ENCODE measurements at places on chromosomes 13 and 19.

DNA sequence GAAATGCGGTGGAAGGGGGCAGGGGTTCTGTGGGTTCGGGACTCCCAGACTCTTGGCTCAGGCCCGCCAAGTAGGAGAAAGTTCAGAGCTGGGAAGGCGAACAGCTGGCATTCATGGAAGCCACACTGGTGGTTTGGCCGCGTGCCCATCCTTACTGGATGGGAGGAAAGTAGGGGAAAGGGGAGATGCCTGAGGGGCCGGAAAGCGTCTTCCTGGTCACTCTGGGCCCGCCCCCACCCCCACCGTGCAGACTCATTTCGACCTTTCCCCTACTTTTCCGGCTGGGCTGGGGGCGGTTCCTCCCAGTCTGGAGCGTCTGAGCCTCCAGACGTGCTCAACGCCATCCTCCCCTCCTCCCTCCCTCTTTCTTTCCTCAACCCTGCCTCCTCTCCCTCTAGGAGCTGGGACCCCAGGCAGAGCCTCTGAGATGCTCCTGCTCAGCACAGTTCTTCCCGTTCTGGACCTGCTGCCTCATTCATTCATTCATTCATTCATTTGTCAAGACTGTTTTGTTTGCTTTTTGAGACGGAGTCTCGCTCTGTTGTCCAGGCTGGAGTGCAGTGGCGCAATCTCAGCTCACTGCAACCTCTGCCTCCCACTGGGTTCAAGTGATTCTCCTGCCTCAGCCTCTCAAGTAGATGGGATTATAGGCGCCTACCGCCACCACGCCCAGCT lies 3.5 kb downstream of the ANGPTL4 start:
- no peak for DNase-seq

- DNase-seq = no peak
These were observed 108.6 kb downstream of the EFNB2 start for GRCh38 chr13:106426909-106427308.

DNA sequence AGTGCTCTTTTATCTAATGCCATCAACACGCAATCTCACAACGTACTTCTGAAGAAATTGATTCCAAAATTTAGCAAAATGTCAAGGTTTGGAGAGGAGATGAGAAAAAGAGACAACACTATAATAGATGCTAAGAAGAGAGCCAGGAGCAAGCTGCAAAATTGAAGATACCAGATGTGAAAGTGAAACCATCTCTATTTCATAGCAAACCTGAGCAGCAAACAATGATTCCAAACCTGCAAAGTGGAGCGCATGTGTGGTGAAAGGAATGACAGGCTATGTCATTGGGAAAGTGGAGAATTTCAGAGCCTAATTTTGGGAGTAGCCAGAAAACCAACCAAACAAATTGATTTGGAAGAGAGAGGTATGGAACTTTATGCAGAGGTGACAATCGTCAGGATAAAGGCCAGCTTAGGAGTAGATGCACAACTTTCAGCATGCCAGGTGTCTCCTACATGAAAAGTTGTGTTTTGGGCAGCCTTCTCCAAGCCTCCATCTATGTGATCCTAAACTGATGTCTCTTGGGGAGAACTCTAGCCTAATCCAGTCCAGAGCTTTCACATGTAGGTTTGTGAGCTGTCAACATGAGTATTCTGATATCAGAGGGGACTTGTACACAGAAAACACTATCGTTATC lies 158.4 kb upstream of the FNDC3A start:
- no peak for DNase-seq

DNA sequence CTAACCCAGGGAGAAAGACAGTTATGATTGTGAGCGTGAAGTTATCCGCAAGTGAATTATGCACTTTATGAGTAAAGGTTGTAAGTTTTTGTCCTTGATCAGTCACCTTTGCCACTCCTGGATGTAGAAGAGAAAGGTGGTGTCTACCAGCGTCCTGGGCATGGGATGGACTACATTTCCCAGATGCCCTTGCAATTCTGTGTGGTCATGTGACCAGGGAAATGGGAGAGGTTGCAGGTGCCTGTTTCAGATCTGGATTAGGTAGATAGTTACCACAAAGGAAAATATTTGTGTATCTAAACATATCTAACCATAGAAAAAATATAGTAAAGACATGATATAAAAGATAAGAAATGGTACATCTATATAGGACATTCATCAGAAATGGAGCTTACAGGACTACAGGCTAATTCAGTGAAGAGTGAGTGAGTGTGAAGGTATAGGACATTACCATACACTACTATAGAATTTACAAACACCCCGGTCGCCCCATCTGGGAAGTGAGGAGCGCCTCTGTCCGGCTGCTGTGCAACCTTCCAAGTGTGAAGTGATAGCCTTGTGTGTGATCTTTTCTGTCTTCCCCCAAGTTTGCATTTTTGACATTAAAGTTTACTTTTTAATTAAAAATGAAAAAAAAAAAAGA lies 51.6 kb upstream of the CACNA1A start:
- DNase-seq = no peak

DNA sequence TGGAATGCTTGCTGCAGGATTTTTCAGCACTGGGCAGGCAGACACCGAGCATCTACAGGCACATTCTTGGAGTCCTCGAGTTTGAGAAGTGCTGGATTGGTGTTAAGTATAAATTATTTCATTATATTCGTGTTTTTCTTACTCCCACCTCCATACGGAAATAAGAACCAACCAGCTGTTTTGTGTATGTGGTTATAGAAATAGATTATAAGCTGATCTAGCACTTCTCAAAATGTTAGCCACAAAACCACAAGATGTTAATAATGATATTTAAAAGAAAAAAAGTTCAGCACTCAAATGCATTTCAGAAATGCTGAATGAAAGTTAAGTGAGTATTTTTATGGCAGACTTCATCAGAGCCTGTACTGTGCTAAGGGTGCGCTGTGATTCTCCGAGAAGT lies 24.0 kb upstream of the TEX29 start:
- no peak for DNase-seq

DNA sequence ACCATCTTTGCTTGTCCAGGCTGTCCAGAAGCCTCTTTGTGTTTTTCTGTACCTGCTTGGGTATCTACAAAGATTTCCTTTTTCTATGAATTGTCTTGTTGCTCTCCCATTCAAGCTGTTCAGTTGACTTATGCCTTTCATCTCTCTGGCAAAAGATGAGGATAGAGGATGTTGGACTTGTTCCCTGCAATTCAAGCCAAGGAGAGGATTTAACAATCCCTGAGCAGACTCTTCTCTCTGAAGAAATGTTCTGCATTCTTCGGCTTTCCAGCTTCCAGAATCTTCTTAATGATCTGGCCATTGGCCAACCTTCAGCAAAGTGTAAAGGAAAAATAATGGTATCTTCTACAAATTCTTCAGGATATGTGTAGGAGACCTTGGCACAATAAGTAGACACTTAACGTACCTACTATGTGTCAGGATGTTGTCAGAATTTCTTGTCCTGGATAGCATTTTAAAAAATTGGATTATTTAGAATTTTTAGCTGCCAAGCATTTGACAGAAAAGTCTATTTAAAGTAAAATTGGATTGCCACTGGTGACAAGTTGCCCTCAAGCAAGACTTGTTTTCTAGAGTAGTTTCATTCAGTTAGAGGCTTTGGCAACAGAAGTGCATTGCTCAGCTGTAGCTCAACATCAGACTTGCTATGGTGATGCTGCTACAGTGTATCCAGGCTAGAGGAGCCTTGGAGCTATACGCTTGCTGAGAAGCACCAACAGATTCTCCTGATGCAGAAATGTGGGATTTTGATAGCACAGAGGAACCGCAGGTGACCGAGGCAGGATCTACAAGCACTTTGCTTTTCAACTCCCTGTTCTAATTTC lies 455.7 kb downstream of the SUCLA2 start:
- no peak for DNase-seq

- no peak for DNase-seq
These were observed 1.6 kb downstream of the DNM2 start for GRCh38 chr19:10719466-10719961.

GRCh38 chr13:109412283-109412901 lies 374.0 kb downstream of the IRS2 start:
- no peak for DNase-seq

DNA sequence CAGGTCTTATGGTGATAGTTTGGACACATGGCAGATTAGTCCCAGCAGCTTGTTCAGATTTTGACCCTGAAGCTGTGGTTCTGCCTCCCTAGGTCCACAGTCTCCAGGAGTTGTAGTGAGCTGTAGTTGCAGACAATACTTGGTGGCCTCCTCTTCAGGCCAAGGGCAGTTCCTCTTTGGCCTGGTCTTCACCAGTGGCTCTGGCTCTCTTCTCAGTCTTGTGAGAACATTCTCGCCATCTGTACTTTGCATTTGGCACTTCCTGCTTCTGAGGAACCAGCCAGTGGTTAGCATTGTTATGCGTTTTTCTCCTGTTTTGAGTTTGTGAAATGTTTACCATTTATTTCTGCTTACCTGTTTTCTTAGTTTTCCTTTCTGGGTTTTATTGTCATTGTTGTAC lies 40.7 kb downstream of the PCCA start:
- DNase-seq = no peak

- DNase-seq = no peak
These were observed 15.0 kb downstream of the SLC25A42 start for GRCh38 chr19:19078801-19079200.

GRCh38 chr13:36190771-36191170 lies 23.6 kb downstream of the SOHLH2 start:
- DNase-seq = no peak

GRCh38 chr13:20002787-20003186 lies 44.3 kb downstream of the ZMYM2 start:
- no peak for DNase-seq

- no peak for DNase-seq
These were observed 4.9 kb downstream of the MED26 start for GRCh38 chr19:16623066-16623465.

DNA sequence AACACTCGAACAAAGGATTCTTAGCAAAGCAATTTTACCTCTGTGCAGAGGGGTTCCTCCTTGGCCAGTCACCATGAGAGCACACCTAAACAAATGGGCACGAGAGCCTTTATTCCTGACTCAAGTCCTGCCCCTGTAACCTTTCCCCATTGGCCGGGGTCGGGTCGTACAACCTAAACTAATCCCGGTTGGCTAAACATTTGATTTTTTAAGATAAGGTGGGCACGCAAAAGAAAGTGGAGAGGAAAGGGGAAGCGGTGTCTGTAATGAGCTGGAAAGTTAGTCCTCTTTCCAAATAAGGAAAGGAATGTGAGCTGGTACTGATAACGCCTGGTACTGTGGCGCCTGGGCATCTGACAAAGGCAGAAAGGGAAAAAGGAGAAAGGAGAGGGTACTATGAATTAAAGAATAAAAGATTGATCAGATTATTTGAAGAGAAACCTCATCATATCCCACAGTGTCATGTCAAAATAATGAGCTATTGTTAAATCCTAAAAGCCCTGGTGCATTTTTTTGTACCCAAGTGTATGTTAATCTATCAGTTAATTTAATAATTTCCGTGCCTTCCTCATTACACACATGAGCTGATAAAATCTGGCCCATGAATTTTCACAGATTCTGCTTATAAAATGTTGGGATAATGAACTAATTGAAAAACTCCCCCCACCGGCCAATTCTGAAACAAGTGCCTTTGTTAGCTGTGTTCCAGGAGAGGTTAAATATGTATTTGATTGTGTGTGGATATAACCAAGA lies 335.7 kb downstream of the RFC3 start:
- DNase-seq = no peak

DNA sequence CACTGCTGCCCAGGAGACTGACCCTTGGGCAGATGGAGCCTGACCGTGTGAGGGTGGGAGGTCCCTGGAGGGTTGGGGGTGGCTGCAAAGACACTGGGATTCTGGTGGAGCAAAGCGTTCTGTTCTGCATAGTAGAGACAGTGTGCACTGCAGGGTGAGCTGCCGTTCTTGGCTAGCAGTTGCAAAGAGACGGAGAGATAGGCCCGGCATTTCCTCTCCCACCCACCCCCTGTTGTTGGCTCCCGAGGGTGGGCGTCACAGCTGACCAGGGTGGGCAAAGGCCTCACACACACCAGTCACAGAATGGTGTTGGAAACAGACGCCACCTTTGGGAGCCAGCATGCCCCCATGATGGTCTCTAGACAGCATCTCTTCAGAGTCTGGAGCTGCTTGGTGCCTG lies 11.4 kb downstream of the TMEM255B start:
- DNase-seq = no peak

GRCh38 chr19:55289117-55289796 lies 5.5 kb downstream of the BRSK1 start:
- no peak for DNase-seq

DNA sequence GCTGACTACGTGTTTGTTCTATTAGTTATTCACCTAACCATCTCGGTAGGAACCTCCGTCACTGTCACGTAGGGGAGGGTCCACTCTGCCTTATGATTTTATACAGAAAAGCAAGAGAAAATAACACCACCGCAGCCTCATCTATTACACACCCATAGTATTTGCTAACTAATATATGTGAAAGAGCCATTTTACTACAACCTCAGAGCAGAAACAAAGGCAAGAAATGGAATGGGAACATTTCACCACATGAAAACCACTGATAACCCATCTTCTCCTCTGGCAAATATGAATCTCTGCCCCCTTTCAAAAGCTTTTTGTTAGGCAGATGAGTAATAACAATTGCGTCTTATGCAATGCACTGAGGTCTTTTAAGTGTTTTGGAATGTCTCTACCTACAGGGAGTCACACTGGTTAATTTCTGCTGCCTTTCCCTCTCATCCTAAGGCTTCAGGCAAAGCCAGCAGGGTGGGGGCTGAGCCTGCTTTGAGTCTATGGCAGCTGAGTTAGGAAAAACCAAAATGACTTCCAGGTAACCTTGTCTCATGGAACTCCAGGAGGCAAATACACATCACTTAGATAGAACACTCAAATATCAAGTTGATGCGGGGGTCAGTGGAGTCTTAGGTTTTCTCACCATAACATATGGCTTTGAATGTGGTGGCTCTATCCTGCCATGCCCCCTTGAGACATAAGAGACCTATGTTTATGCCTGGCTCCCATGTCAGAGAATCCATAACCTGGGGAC lies 15.0 kb downstream of the TSHZ3 start:
- no peak for DNase-seq

- DNase-seq = no peak
These were observed 141.9 kb upstream of the SPACA7 start for GRCh38 chr13:112234131-112234875.

DNA sequence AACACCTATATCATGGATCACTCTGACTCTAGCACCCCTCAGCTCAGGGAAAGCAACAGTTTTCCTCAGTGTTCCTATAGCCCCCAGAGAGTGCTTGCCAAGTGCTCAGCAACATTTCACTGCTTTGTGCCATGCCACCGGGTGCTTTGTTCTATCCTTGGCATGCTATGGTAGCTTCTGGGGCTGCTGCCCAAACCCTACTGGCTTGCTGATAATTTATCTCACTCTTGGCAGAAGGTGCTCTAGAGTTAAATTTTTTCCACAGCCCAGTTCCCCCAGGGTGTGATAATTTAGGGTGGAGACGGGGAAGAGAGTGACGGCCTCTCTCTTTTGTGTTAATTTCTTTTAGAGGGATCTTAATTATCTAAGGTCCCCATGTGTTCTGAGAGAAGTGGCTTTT lies 12.6 kb upstream of the CSNK1A1L start:
- DNase-seq = no peak

- no peak for DNase-seq
These were observed 1.1 kb upstream of the HMGB1 start for GRCh38 chr13:30466841-30467252.

GRCh38 chr13:113548171-113548641 lies 36.3 kb upstream of the TFDP1 start:
- DNase-seq = no peak

- no peak for DNase-seq
These were observed 120.9 kb upstream of the TSC22D1 start for GRCh38 chr13:44697058-44697457.

- DNase-seq = no peak
These were observed 1.5 kb upstream of the PRR12 start for GRCh38 chr19:49589502-49589905.

GRCh38 chr19:15563325-15563794 lies 51.7 kb upstream of the CYP4F8 start:
- DNase-seq = no peak

GRCh38 chr13:72534951-72535640 lies 192.3 kb downstream of the MZT1 start:
- DNase-seq = no peak
